ENCODE measurements at places on chromosomes 5 and 9.

- DNase-seq, result no peak
These were observed 10.5 kb upstream of the EPB41L4B start for GRCh38 chr9:109331353-109331752.

DNA sequence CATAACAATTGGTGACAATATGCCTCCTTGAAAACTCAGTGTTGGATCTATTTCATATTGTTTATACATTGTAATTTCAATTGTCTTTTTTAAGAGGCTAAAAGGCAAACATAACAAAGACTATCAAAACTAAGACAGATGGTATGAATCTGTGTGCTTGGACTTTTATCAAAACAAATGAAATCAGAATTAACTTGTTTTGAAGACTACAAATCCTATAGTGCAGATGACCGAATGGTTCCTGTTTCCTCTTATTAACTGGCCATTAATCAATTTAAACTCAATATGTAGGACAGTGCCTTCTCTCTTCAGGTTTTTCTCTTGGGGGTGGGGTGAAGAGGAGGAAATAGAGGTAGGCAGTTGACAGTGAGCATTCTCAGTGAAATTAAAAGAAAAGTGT, 366.9 kb upstream of the GRAMD2B start:
- DNase-seq, result no peak

DNA sequence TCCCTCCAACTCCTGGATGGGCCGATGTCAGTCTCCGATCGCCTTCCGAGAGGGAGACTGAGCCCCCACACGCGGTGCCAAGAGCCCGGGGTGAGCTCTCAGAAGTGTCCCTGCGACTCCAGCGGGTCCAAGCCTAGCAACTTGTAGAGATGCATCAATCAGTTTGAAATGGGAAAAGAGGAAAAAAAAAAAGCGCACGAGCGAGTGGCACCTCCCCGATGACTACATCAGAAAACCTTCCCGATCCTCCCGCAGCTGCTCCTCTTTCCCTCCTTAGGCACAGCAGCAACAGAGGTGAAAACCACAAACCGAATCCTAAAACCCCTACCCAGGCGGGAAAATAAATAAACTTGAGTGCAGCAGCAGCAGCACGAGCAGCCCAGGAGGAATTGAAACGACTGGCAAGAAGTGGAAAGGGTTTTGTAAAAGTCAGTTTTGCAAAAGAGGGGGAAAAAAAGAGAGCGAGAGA, 1.0 kb upstream of the EFNA5 start:
- no peak for DNase-seq

GRCh38 chr9:85268131-85268530, 473.6 kb downstream of the AGTPBP1 start:
- DNase-seq, result no peak

DNA sequence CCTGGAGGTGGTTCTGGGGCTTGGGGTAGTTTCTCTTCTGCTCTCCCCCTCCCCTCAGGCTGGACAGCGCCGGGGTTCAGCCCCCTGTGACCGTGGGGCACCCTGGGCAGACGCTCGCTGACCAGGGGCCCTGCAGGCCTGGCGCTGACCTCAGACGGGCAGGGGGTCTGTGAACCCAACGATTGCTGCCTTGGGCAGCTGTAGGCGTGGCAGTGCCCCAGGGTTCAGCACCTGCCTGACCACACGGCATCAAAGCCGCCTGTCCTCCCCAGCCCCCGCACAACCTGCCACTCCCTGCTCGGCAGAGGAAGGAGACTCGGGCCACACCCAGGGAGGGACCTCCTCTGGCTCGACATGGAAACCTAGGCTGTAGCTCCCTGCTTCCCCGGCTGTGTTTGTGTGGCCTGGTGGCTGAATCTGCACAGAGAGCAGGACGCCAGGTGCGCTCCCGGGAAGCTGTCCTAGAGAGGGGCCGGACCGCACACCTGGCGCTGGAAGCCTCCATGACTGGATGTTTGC, 12.2 kb downstream of the LCN12 start:
- DNase-seq, result no peak

DNA sequence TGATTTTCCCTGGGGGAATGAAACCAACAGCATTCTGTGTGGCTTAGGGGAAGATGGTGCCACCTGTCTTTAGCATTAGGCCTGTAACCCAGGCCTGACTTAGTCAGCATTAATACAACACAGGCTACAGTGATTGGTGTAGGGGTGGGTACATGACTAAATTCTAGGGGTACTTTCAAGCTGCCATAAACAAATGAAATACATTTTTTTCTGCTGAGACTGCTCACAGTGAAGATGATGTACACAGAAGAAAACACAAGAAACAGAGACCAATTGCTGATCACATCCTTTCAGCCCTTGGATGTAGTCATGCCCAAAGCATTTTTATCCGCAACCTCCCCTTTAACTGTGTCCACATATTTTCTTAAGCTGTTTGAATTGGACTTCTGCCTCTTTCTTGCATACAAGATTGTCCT, 527.2 kb downstream of the KCTD16 start:
- no peak for DNase-seq

- no peak for DNase-seq
These were observed 331.3 kb upstream of the SEMA6A start for GRCh38 chr5:116905885-116906284.

DNA sequence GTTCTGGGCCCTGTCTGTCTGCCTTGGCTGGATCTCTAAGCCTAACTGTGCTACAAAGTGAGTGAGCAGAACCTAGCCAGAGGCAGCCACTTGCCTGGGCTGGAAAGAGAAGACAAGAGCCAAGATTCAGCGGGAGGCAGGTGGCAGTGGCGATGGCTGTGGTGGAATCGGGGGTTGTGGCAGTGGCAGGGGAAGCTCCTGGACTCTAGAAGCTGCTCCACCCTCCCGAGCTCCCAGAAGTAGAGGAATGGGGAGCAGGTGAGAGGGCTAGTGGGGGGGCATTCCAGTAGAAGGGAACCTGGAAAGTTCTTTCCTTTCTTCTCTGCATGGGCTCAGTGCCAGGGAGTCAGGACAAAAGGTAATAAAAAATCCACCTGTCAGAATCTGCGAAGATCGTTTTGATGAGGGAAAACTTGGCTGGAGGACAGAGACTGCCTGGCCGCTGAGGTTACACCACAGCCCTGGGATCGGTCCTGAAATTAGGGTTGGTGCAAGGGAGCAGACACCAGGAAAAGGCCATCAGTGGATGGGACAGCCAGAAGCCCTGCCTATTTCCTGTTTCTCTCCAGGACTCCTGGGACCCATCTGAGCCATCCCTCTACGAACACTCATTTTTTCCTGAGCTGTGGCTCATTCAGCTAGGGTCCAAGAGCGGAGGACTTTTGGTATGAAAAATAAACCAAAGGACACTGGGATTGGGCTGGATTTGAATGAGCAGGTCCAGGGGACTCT, 1.6 kb downstream of the CRAT start:
- DNase-seq, result no peak

- DNase-seq, result no peak
These were observed 168.0 kb upstream of the IER5L start for GRCh38 chr9:129346046-129346445.

GRCh38 chr9:68492806-68493205, 47.9 kb downstream of the TMEM252 start:
- no peak for DNase-seq

GRCh38 chr5:109482748-109483147, 73.0 kb upstream of the PJA2 start:
- no peak for DNase-seq

DNA sequence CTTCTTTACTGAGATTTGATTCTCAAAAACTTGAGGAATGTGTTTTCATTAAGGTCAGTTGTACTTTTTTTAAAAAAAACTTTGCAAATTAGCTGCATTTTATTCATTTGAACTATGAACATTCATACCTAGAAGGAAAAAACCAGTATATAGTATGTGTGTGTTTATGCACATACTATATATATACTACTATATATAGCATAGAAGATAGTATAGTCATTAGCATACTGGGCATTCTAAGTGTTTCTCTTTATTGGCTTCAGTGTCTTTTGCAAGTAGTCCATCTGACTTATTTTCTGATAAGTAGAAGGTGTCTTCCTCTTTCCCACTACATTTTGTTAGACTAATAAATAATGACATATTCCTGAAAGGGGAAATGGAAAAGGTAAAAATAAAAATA, 33.0 kb downstream of the ELOVL7 start:
- DNase-seq, result no peak

DNA sequence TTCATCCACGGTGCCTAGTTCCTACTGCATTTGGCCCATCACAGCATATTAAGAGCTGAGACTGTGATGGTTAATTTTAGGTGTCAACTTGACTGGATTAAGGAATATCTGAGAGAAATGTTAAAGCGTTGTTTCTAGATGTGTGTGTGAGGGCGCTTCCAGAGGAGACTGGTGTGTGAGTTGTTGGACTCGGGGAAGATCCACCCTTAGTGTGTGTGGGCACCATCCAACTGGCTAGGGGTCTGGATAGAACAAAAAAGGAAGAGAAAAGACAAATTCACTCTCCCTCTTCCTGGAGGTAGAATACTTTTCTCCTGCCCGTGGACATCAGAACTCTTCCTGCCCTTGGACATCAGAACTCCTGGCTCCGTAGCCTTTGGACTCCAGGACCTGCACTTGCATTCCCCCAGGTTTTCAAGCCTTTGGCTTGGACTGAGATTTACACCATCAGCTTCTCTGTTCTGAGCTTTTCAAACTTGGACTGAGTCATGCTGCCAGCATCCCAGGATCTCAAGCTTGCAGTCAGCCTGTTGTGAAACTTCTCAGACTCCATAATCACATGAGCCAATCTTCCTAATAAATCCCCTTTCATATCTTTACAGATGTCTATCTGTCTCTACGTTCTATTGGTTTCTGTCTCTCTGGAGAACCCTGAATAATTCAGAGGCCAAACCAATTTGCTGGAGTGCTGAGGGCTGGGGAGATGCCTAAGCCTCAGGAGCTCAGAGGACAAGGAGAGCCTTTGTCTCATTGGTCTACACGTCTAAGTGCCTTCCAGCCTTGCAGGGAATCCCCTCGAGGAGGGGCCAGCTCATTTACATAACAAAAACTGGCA, 164.5 kb downstream of the DCP2 start:
- no peak for DNase-seq

DNA sequence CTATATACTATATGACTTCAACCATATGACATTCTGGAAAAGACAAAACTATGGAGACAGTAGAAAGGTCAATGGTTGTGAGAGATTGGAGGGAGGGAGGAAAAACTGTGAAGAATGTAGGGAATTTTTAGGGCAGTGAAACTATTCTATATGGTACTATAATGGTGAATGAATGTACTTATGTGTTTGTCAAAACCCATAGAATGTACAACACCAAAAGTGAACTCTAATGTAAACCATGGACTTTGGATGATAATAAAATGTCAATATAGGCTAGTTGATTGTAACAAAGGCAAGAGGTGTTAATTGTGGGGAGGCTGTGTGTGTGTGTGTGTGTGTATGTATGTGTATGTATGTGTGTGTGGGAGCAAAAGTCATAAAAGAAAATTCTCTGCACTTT, 10.8 kb upstream of the STOM start:
- DNase-seq, result no peak

- no peak for DNase-seq
These were observed 239.8 kb downstream of the PBX3 start for GRCh38 chr9:125986966-125987365.

GRCh38 chr5:61999371-61999770, 306.6 kb upstream of the KIF2A start:
- DNase-seq, result no peak

- no peak for DNase-seq
These were observed 29.3 kb downstream of the FUBP3 start for GRCh38 chr9:130608554-130609134.

DNA sequence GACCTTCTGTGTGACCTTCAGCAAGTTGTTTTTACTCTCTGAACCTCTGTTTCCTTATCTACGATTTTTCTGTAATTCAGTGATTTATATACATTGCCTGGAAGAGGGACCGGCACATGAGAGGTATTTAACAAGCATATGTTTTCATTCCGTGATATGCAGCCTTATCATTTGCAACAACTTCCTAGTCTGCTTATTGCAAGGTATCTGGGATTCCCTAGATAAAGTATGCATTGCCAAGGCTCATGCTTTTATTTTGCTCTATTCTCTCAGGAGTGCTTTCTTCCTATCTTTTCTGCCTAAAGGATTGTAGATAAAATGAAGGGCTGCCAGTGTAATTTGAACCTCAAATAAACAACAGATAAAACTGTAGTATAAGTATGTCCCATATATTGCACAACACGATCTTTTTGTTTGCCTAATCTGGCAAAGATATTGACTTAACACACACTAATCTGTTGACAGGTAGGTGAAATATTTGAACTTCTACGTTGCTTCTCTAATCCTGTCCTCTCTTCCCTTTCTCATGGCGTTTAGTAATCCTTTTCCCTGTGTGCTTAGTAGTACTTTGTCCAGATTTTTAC, 377.2 kb upstream of the TNC start:
- no peak for DNase-seq

- DNase-seq, result no peak
These were observed 56.5 kb upstream of the ANGPTL2 start for GRCh38 chr9:127178686-127179632.

GRCh38 chr5:112316006-112316405, 103.1 kb downstream of the EPB41L4A start:
- DNase-seq, result no peak

- no peak for DNase-seq
These were observed 23.5 kb upstream of the ERAP2 start for GRCh38 chr5:96852759-96853158.

DNA sequence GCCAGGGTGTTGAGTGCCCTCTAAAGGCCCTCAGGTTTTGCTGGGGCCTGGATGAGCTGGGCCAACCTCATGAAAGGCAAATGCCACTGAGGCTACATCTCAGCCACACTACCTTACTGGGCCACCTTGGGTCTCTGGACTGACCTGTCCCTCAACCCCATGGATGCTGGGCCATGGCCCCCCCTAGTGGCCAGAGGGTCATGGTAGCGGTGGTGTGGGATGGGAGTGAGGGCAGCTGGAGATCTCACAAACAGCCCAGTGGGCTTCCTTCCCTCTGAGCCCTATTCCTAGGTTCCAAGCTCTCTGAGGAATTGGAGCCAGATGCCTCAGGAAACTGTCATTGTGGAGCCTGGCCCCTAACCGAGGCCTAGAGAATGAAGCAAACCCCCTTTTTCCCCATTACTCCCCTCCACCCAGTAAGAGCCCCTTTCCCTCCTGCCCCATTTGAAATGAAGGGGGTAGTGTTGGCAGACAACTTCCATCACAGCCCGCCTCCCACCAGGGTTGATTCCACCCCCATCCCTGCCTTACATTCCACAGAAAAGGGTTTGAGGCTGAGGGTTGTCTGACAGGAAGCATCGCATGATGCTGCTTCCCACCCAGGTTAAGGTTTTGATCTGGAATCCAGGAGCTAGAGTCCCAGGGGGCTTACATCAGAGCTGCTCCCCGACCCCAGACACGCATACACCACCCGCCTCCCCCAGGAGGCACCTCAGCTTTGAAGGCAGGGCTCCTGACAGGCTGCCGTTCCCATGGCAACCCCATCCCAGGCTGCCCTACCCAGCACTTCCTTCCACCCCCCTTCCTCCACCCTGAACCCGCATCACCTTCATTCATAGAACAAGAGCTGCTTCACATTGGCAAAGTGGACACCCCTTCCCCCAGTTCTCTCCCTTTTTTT, 63.9 kb downstream of the PCDH1 start:
- no peak for DNase-seq

- DNase-seq, result no peak
These were observed 1328.6 kb downstream of the PTPRD start for GRCh38 chr9:9284201-9284600.
